ENCODE measurements at places on chromosomes 1 and 21.

DNA sequence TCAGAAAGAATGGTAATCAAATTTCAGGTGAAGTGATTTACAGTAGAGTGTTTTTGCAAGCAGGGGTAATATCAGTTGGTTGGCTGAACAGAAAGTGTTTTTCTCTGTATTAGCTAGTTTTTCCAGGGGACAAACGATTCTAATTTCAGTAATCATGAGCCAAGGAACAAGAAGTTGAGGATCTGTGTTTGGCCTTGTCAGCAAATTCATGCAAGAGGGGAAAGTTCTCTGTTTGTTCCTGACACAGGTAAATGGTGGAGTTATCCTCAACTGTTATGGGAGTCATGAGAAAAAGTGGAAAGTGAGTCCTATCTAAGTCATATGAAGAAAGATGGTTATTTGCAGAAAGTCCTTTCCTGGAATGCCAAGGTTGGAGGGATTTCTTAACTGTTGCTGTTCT lies 24.6 kb upstream of the SLC35A3 start:
- no peak for DNase-seq

GRCh38 chr1:63403386-63403785 lies 36.0 kb downstream of the ALG6 start:
- DNase-seq: no peak

DNA sequence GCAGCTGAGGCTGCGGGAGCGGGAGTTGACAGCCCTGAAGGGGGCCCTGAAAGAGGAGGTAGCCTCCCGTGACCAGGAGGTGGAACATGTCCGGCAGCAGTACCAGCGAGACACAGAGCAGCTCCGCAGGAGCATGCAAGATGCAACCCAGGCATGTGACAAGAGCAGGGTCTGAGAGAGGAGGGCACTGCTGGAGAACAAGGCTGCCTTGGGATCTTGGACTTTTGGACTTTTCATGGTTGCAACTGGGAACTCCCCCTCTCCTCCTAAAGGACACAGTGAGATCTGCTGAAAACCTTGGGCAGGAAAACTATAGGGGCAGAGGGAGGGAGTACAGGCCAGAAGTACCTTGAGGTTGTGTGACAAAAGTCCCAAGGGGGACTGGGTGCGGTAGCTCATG lies 13.5 kb downstream of the CGN start:
- DNase-seq: no peak

DNA sequence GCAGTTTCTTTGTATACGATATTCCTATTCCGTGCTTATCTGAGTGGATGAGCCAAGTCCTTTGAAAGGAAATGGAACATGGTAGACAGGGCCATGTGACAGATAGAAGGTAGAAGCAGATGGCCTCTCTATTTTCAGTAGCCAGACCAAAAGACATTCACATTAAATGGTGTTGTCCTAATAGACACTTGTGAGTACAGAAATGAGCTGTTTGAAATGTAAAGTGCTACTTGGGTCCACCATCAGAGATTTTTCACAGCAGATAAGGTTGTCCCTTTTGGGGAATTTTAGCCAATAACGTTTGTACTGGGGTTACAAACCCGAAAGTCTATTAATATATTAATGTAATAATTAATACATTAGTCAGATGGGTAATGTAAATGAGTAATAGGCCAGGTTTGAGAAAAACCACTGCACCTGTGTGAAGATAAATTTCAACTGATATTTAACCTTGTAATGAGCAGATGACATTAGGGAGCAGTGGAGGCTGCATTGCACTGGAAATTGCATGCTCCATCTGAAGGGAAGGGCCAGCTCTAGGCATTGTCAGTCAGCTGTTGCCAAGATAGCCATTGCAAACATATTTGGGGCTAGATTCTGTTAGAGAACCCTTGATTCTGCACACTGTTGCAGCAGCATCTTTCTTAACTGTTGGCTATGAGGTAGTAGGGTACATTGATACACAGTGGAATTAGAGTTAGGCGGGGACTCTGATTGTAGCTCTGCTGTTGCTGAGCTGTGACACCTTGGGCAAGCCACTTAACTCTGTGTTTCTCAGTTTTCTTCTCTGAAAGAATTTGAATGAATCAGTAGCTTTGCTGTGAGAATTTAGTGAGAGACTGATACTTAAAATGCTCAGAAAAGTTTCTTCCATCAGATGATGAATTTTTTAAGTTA lies 43.8 kb downstream of the FGGY start:
- DNase-seq: no peak

- DNase-seq: no peak
Measured at GRCh38 chr1:43135857-43136781, 36.0 kb downstream of the EBNA1BP2 start.

- DNase-seq: no peak
Measured at GRCh38 chr1:81760477-81761097, 40.1 kb upstream of the ADGRL2 start.

DNA sequence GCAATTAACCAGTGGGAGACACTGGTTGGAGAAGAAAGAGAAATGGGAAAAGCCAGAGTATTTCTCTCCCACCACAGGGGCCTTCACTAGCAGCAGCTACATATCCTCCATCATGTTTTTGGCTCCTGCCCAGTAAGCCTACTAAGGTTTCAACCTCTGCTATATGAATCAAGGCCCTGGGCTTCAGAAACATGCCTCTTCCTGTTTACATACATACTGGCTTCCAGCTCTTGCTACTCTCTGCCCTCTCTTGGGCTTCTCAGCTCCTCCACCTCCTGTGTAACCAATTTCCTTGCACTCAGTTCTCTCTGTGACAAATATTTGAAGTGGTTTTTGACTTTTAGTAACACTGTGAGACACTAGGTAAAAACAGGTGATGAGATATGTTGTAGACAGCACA lies 80.8 kb downstream of the LRRC7 start:
- DNase-seq: no peak

GRCh38 chr1:151535326-151536271 lies 4.5 kb upstream of the TUFT1 start:
- DNase-seq: no peak
